ENCODE measurements at places on chromosomes 16 and 17.

GRCh38 chr17:68468788-68469187, 11.5 kb upstream of the WIPI1 start:
- peak; percentile 26 for DNase-seq

- DNase-seq, result no peak
Measured at GRCh38 chr17:30922235-30923030, 688 bp downstream of the ADAP2 start.

DNA sequence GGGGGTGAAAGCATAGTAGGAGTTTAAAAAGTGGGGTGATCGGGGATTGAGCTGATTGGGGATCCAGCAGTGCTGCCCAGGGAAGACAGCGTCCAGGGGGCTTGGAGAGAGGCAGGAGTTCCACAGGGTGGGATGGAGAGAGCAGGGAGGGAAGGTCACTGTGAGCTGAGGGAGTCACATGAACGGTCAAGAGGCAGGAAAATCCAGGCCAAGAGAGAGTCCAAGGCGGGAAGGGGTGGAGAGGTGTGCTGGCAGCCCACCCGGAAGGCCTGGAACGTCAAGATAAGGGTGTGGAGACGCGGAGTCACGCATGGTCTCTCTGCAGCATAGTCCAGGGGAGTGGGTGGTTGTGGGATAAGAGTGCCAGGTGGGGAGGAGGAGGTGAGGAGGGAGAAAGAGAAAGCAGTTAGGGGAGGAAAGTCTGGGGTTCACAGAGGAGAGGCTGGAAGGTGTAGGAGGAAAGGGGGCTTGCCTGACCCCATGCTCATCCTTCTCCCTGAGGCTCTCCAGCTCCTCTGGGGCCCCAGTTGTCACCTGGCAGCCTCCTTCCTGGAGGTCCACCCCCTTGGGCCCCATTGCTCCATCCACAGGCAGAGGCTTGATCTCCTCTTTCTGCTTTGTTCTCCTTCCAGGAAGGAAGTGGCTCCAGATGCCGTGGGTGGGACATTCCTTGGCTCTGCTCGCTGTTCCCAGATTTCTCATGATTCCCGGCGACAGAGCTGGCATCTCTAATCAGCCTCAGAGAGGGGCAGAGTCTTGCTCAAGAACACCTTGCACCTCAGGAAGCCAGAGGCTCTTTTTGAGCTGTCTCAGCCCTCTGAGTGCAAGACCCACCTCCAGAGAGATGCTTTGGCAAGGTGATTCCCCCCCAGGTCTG, 28.7 kb downstream of the CCR7 start:
- peak; percentile 77 for DNase-seq

GRCh38 chr16:56199164-56199563, 7.9 kb downstream of the GNAO1 start:
- DNase-seq, result no peak

DNA sequence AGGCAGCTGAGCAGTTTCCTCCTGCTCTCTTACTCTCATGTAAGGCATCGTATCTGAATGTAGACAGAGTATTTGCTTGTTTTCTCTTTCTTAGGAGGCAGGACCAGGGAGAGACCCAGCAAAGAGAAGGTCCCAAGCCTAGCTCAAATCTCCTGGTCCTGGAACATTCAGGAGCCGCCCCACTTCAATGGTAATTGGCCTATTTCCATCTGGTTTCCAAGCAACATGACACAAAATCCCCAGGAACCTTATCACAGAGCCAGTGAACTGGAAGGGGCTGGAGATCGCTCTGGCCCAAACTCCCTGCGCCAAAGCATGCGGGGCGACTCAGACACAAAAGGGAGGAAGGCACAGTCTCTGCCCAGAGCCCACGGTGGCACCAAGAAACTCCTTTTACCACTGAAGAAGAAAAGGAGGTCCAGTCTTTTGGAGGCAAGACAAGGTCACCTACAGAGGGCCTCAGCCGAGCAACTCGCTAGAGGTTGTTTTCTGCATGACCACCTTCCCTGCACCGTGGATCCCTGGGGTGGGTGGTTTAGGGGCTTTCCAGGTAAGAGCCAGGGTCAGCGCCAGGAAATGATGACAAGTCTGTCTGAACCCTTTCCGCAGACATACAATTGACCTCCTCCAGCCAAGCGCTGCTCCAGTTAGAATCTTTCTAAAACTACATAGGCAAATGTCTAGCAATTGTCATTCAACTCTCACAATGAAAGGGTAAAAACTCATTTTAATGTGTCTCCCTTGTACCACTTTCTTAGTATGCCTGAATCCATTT, 394.7 kb downstream of the SOX9 start:
- DNase-seq, result peak; percentile 69

GRCh38 chr17:39536468-39536867, 71.3 kb downstream of the NEUROD2 start:
- no peak for DNase-seq

DNA sequence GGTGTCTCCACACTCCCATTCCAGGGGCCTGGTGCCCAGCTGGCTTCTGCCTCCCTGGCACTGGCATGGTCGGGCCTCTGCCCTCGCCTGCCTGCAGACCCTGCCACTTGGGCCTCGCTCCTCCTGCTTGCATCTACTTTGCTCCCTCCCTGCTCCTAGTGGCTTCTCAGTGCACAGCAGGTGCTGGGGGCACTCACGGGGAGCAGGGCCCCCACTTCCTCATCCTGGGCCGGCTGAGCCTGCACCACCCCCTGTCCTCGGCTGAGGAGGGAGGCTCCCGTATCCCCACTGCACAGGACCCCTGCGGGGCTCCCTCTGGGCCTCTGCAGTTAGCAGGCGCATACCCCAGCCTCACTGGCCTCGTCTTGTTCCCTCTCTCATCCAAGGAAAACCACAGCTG, 35.2 kb downstream of the CIBAR2 start:
- no peak for DNase-seq

DNA sequence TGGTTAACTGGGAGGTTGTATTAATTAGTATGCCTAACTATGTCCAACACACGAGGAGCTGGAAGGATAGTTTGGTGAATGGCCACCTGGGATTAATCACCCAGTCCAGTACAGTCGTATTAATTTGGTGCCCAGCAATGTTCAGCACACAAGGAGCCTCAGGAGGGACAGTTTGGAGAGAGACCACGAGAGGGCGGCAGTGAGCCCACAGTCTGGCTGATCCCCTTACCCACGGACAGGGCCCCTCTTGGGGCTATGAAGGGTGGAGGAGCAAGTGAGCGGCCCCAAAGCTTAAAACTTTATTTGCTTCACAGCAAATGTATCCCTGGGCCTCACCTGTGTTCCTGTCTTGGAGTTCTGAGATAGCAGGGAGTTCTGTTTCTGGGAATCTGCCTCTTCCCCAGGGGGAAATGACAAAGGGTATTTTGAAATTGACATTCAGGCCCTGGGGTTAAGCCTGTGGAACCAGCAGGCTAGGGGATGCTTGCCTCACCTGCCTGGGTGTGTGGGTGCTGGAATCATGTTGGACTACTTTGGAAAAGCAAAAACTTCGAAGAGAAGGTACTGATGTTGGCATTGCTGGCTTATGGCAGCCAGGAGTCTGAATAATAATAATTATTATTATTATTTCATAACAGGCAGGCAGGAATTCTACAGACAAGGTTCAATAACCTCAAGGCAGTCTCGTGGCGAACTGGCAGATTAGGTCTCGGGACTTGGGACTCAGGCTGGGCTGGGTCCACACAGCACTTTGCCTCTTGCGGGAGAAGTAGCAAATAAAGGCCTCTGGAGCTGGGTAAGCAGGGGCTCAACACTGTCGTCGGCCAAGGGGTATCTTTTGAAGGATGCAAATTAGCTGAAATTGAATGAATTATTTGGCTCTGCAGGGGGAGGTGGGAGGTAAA, 227.6 kb upstream of the ASIC2 start:
- DNase-seq, result peak; percentile 41

- no peak for DNase-seq
Measured at GRCh38 chr17:17229416-17230384, 7.3 kb downstream of the FLCN start.

- DNase-seq, result no peak
Measured at GRCh38 chr17:13200671-13201070, 182.8 kb upstream of the ELAC2 start.

DNA sequence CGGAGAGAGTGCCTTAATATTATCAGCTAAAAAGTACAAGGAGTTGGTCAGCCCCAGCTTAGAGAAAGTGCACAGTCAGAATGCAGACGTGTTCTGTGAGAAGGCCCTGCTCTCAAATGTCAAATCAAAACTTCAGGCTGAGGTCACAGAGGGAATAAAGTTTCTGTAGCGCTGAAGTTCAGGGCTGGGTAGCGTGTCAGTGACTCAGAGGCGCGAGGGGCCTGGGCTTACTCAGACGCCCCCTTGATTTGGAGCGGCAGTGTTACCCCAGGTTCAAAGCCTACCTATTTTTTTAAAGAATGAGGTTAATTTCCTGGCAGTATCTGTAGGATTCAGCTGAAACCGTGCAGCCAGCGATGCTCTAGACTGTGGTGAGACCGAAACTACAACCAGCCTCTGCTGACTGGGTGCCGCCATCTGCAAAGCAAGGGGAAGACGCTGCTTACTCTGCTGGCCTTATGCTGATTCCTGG, 4.8 kb downstream of the CIAO3 start:
- no peak for DNase-seq

DNA sequence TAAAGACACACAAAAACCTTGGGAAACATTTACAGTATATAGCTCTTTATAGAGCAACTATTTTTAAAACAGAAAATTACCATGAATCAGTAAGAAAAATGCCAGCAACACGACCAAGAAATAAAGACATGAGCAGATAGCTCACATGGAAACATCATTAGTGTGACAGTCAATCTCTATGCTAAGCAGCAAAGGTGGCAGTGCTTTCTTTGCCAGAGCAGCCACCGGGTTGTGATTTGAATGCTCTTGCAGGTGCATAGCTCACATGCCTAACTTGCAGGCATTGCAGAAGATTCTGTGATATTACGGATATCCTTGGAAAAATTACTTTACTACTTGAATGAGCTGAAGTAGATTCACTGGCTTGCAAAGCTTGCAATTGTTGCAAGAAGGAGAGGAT, 652.9 kb upstream of the C16orf82 start:
- no peak for DNase-seq

DNA sequence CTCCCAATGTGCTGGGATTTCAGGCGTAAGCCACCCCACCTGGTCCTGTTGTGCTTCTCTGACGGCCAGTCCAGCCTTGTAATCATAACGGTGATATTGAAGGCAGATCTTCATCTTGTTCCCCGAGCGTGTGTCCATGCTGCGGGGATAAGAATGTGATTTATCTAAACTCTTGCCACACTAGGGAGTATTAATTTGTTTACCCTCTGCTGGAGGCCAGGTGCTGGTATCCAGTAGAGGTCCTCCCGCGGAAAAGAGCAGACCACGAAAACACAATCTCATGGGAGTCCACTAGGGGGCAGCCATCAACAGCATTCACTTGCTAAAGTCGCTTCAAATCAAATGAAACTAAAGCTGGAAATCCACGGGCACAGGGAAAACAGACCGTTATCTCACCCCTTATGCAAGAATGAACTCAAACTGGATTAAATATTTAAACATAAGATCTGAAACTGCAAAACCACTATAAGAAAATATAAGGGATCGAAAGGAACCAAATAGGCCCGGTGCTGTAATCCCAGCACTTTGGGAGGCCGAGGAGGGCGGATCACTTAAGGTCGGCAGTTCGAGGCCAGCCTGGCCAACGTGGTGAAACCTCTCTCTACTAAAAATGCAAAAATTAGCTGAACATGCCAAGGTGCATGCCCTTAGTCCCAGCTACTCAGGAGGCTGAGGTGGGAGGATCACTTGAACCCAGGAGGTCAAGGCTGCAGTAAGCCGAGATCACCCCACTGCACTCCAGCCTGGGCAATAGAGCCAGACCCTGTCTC, 22.3 kb upstream of the RBBP6 start:
- DNase-seq, result peak; percentile 93

GRCh38 chr17:43169561-43170139, 1.4 kb upstream of the NBR1 start:
- peak; percentile 36 for DNase-seq

- DNase-seq, result no peak
Measured at GRCh38 chr17:31061678-31062077, 33.1 kb upstream of the NF1 start.

- DNase-seq, result no peak
Measured at GRCh38 chr16:22320572-22321339, 23.5 kb downstream of the POLR3E start.

DNA sequence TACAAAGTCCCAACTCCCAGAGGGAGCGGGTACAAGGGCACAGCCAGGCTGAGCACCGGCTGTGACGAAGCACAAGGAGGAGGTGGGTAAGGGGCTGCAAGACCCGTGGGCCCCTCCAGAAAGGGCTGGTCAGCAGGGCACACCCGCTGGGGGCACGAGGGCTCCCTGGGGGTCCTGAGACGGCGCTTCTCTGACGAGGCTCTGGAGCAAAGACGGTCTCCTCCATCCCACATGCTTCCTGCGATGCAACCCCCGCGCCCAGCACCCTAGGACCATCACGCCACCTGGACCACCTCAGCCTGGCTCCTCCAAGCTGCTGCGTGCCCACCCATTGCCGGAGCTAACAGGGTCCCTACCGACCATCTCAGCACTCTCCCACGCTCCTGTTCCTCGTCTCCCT, 8.7 kb downstream of the CCDC57 start:
- no peak for DNase-seq

GRCh38 chr16:78081341-78081740, 18.1 kb upstream of the WWOX start:
- no peak for DNase-seq

- DNase-seq, result no peak
Measured at GRCh38 chr17:8314797-8315763, 5.0 kb downstream of the ARHGEF15 start.

DNA sequence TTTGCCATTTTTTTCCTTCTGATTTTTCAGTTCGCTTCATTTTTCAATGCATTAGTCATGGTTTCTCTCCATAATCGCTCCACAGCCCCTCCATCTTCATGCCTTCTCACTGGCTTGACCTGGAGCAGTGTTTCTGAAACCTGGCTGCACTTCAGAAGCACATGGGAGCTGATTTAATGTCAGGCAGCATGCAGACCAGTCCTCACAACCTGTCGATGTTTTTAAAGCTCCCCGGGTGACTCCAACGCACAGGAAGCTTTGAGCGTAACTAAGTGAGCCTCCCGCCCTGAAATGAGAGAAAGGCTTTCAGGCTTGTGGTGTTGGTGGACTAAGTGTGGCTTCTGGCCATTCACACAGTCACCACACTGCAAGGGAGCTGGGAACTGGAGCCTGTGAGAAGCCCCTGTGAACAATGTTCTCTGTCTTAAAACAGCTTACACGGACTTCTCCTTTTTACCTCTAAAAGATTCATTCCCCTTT, 16.8 kb upstream of the DRG2 start:
- peak; percentile 45 for DNase-seq

- DNase-seq, result peak; percentile 63
Measured at GRCh38 chr16:77290451-77291115, 91.4 kb downstream of the SYCE1L start.

All from fibroblast of pulmonary artery (primary cell).